CD4-positive, alpha-beta T cell treated with Interleukin-12 subunit alpha and Interleukin-12 subunit beta, for 1 hour (primary cell): ENCODE measurements at places on chromosomes 5 and 9.

DNA sequence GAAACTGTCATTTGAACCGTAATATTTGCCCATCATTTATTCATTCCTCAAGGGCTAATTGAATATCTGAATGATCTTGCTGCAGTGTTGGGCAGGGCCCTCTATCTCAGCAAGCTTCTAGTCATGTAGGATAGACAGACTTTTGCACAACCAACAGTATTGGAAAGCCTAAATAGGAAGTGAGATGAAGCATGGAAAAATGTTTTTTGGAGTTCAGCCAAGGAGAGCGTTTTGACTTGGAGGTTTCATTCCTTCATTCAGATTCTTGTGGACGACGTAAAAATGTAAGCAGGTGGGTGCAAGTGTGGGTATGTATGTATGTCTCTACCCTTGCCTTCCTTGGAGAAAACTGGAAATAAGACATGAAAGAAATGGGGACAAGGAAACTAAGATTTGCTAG lies 15.5 kb downstream of the DAPK1 start:
- no peak for DNase-seq

DNA sequence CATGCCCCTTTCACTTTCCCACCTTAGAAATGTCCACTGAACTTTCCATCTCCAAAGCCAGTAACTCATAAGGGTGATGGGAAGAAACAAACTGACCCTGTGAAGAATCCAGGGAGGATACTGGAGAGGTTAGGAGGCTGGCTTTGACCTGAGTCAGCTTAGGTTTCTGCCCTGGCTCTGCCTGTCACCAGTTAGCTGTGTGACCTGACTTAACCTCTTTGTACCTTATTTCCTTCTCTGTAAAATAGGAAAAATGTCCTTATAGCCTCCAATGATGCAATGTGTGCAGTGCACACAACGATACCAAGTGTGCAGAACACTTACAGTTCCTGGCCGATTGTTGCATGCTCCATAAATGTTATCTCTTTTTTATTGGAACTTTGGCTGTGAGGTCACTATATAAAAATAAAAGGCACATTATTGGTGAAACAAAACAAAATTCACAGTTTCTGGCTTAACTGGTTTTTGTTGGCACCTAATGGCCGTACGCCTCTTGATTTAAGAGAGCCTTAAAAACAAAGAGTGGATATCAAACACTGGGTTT lies 37.8 kb downstream of the GABRP start:
- DNase-seq: no peak

GRCh38 chr9:784202-784601 lies 57.3 kb upstream of the DMRT1 start:
- no peak for DNase-seq

GRCh38 chr5:142202282-142202681 lies 93.7 kb downstream of the NDFIP1 start:
- no peak for DNase-seq

GRCh38 chr5:81121836-81122630 lies 111.1 kb upstream of the CKMT2 start:
- DNase-seq: no peak

GRCh38 chr9:33341182-33341581 lies 50.9 kb downstream of the NFX1 start:
- DNase-seq: no peak

GRCh38 chr9:136203408-136204144 lies 1.4 kb downstream of the LHX3 start:
- DNase-seq: no peak

DNA sequence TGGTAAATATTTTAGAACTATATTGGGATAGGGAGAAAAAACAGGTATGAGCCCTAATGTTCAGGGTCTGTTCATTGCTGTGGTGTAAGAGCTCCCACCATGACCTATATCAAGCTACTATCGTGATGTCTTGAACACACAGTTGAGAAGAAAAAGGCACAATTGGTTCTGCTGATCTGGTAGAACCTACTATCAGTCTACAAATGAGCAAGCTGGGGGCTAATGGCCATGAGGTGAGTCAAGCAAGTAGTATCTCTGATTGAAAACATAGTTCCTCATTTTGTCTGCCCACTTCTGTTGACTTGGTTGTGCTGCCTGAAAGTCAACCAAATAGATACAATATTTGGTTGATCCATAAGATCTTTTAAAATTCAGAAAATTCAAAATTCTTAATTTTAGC lies 1026.3 kb downstream of the CDH12 start:
- DNase-seq: no peak

- no peak for DNase-seq
Measured at GRCh38 chr5:120632430-120632829, 168.3 kb downstream of the PRR16 start.

GRCh38 chr9:86126998-86127972 lies 27.9 kb upstream of the GOLM1 start:
- DNase-seq: no peak

GRCh38 chr9:86521977-86522376 lies 167.8 kb upstream of the TUT7 start:
- DNase-seq: no peak

DNA sequence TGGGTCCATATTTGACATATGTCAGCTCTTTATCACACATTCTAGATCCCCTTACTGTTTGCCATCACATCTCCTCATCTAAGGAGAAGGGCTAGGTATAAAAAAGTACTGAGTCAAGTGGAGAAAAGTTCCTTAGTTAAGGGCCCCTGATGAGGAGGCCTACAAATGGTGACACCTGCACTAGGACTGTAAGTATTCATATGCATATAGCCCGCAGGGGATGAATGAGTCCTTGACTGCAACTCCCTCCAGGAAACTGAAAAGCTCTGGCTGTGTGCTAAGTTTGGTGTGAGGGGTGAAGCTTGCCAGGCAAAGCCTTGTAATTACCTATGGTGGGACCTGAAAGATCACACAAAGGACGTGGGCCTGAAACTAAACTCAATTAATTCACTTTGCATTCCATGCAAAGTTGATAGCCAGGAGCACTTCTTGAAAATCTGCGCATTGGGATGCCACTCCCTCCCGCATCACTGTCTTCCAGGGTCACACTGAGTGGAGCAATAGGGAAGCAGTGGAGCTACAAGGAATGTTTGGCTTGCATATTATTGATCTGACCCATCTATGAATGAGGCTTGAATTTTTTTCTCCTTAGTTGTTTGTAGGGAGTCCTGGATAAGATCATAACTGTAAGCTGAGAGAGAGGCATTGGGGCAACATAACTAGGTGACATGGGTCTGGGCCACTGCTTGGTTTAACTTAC lies 11.9 kb upstream of the EQTN start:
- DNase-seq: no peak

DNA sequence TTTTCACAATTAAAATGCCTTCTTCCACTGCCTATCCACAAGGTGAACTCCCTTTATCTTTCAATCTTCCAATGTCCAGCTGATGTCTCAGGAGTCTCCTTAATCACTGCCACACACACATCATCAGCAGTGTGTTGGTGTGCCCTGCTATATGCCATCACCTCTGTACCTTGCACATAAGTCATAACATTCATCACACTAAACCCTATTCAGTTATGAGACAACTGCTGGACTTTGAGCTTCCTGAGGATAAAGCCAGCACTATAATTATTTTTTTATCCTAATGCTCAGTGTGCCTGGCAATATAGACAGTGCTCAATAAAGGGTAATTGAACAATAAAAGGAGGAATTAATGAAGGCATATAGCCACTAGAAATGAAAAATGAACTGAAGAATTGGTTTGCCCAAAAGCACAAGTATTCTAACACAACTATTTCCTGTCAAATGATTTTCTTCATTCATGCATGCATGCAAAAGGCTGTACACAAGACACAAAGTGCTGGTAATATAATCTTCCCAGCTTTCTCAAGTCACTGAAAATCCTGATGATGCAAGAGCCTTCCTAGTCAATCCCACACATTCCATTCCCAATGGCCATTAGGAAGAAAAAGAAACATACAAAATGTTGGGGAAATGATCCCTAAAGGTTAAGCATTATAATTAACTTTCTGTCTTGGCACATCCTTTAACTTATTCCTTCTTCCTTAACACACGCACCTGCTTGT lies 32.4 kb downstream of the LPAR1 start:
- DNase-seq: no peak

DNA sequence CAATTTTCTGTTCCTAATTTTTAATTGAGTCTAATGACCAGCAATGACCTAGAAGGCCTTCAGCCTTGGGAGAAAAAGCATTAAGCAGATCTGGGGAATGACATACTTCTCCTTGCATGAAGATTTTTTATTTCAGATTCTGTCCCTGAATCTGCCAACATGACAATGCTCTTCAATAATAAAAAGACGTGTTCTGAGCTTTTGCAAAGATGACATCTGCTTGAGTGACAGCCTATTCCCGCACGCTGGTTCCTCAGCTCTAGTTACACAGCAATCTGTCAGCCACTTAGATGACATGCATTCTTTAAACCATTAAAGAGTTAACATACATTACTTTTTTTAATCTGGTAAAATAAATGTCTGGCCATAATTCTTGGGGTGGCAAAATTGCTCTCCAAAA lies 129.3 kb upstream of the CDH6 start:
- DNase-seq: no peak

GRCh38 chr5:51829230-51829629 lies 446.0 kb downstream of the ISL1 start:
- no peak for DNase-seq

DNA sequence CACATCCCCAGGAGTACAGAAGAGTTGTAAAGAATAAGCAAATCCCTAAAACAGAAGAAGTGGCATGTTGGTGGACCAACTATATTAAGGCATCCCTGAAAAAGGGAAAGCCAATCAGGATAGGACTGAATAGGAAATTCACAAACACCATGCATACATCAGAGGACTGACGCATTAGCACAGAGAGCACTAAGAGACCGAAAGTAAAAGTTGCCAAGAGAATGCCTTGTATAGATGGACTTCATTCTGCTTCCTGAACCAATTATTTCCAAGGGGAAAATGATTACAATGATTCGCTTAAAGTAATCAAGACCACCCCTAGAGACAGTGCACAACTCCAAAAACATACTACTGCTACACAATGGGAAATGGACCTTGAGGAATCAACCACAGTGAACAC lies 33.5 kb downstream of the SHC3 start:
- no peak for DNase-seq

GRCh38 chr5:14265570-14265969 lies 122.4 kb downstream of the TRIO start:
- DNase-seq: no peak

DNA sequence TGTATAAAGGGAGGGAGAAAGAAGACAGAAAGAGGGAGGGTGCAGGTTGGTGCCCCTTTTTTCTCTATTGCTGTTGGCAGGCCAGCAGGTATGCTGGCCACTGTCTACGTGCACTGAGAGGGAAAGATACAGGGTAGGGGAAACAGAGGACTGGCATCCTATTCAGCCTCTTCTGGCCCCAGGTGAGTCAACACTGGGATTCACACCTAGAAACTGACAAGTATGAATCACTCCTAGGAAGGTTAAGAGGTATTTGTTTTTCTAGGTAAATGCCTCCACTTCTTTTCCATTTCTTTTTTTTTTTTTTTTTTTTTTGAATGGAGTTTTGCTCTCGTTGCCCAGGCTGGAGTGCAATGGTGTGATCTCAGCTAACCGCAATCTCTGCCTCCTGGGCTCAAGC lies 2.8 kb upstream of the UBAP1 start:
- DNase-seq: no peak

- DNase-seq: no peak
Measured at GRCh38 chr9:20078246-20078645, 289.4 kb upstream of the SLC24A2 start.

DNA sequence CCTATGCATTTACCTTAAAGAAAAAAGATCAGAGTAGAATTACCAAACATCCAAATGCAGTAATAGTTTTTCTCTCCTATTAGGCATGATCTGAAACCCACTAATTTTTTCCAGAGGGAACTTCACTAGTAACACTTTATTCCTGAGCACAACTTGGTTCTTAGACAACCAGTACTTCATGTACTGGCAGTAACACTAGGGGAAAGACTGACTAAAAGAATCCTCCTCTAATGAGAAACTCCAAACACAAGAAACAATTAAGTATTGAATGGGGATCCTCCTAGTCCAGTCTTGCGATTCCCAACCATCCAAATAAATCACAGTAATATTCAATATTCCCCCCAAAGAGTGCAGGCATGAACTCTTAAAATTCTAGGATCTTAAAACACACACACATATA lies 48.9 kb downstream of the ZNF608 start:
- no peak for DNase-seq

- peak; percentile 30 for DNase-seq
Measured at GRCh38 chr9:91211414-91211813, 150.3 kb downstream of the AUH start.

DNA sequence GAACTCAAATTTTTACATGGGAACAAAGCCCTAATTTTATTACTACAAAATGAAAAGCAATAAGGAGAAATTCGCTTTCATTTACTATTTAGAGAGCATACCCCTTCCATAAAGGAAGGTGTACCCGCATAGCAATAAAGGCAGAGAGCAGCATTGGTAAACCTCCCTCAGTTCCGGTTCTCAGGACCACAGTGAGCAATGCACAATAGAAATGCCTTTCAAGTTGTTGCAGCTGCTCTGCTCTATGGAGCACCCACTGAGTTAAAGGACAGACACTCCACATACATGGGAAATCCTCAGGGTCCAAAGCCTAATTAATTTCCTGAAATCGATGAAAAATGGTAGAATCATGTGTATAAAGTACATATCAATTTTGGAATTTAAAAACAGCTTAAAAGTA lies 89.9 kb upstream of the MPDZ start:
- no peak for DNase-seq

- peak; percentile 3 for DNase-seq
Measured at GRCh38 chr5:112210430-112211005, 208.6 kb downstream of the EPB41L4A start.

GRCh38 chr5:15363601-15364000 lies 136.4 kb upstream of the FBXL7 start:
- DNase-seq: no peak

- peak; percentile 70 for DNase-seq
Measured at GRCh38 chr5:113022661-113023060, 46.1 kb downstream of the DCP2 start.

DNA sequence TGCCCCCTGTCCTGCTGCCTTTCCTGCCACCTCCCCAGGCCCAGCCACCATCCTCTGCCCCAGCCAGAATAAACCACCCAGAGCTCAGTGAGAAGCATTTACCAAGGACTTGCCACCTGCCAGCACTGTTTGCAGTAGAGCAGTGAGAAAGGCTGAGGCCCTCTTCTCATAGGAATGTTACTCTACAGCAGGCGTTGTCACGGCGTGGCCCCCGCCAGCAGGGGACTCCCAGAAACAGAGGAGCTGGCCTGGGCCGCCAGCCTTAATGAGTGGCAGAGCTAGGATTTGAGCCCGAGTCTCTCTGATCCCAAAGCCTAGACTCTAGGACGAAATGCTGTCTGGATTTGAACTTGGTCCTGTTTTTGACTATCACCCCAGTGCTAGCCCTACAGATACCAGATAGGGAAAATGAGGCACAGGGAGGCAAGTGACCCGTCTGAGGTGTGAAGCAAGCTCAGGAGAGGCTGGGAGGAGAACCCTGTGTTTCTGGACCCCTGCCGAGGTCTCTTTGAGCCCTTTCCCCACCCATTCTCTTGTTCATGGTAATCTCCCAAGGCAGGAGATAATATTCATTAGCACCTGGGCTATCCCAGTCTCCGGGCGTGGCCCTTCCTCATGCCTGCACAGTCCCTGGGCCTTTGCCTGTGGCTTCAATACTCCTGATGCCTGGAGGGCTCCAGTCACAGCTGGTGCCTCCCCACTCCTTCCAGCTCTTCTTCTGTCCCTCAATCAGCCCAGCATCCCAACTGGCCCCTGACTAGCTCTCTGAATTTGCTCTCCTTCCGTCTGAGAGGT lies 30.7 kb downstream of the HRH2 start:
- DNase-seq: no peak

- no peak for DNase-seq
Measured at GRCh38 chr5:89560696-89561095, 677.7 kb upstream of the MEF2C start.
